ENCODE measurements at places on chromosomes 5 and 9. TPM values are rescaled to one million over a fixed set of nuclear protein-coding genes. Genes with fewer than 3 reads are reported as not detected.

- H3K27me3 ChIP-seq = no peaks in the 10 kb centered on the region
- no peak overlapping the region for H3K27ac ChIP-seq
- no peaks in the 10 kb centered on the region for H3K4me1 ChIP-seq
- no peaks in the 10 kb centered on the region for H3K36me3 ChIP-seq
Observed at GRCh38 chr9:93713716-93714115, 137.3 kb downstream of the PHF2 start.

GRCh38 chr5:68780299-68780955 is 313.4 kb upstream of the SLC30A5 start:
- H3K4me1 ChIP-seq = no peaks in the 10 kb centered on the region
- H3K27ac ChIP-seq = no peak overlapping the region

DNA sequence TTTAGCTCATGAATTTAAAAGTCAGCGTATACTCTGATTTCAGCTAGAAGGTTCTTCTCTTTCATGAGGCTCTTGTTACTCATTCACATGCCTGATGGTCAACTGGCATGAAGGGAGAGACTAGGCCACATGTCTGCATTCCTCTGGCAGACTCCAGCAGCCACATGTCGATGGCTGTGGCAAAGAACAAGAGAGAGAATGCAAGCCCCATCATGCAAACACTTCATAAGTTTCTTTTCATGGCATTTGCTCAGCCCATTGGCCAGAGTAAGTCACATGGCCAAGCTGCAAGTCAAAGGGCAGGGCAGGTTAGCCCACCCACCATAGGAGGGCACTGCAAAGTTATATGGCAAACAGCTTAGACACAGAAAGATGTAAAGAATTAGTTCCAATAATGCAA is 5.4 kb downstream of the KCNV2 start:
- H3K27ac ChIP-seq = no peak overlapping the region
- DNase-seq = peak; percentile 59
- H3K4me1 ChIP-seq = peaks cover under 1% of the 10 kb centered on the region
- no peak overlapping the region for H3K4me3 ChIP-seq

GRCh38 chr5:120199559-120199958 is 264.5 kb upstream of the PRR16 start:
- H3K4me3 ChIP-seq = no peak overlapping the region
- H3K27me3 ChIP-seq = no peaks in the 10 kb centered on the region
- H3K4me1 ChIP-seq = no peaks in the 10 kb centered on the region
- DNase-seq = no peak
- no peak overlapping the region for H3K27ac ChIP-seq
- H3K36me3 ChIP-seq = no peaks in the 10 kb centered on the region

DNA sequence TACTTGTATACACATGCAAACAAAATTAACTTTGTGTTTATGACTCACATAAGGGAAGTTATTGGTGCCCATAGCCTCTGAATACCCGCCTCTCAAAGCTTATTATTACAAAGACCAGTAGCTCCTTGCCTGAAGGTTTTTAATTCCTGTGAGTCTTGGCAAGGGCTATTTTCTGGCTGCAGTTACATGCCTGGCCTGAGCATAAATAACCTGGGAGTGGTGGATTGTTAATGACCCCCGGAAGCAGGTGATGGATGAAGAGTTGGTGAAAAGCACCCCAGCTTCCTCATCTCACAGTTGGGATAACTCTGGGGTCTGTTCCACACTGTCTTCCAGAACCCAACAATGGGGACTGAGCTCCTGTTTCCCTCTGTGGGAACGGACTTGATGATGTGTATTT is 594.5 kb downstream of the PDE4D start:
- H3K27me3 ChIP-seq = no peaks in the 10 kb centered on the region
- no peaks in the 10 kb centered on the region for H3K36me3 ChIP-seq
- no peak overlapping the region for H3K4me3 ChIP-seq
- no peaks in the 10 kb centered on the region for H3K4me1 ChIP-seq
- no peak for DNase-seq
- no peak overlapping the region for H3K27ac ChIP-seq

GRCh38 chr5:15821506-15821905 is 321.5 kb downstream of the FBXL7 start:
- H3K36me3 ChIP-seq = no peaks in the 10 kb centered on the region
- no peak overlapping the region for H3K27ac ChIP-seq
- DNase-seq = peak; percentile 65
- no peak overlapping the region for H3K4me3 ChIP-seq
- peaks cover 9% of the 10 kb centered on the region for H3K4me1 ChIP-seq

DNA sequence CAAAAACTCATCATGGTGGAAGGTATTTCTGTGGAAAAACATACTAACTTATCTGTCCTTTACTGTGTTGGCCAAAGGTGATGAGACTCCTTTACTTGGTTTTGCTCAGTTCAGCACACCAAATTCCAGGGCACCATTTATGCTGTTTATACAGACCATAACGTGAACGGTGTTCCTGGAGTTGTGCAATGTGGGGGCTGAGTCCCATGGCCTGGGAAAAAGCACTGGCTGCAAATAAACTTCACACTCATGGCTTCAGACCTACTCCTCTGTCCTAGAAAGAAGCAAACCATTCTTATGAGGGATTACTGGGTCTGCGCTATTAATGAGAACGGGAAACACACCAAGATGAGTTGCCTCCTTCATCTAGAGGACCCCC is 10.4 kb downstream of the FREM1 start:
- no peak overlapping the region for H3K4me3 ChIP-seq
- DNase-seq = no peak
- no peaks in the 10 kb centered on the region for H3K36me3 ChIP-seq
- no peaks in the 10 kb centered on the region for H3K4me1 ChIP-seq
- no peaks in the 10 kb centered on the region for H3K27me3 ChIP-seq

DNA sequence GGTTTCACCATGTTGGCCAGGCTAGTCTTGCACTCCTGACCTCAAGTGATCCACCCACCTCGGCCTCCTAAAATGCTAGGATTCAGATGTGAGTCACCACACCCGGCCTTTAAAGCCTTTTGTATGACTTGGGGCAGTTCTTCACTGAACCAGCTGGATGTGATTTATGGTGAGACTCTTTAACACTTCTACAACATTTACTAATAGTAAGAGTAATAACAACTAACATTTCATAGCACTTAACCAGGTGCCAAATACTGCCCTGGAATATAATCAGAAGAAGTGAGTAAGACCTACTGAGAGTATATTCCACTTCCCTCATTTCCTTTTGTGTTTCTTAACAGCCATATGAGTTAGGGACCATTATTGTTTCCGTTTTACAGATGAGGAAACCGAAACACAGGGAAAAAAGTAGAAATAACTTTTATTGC is 10.0 kb downstream of the ZSWIM6 start:
- peak; percentile 70 for DNase-seq
- H3K27me3 ChIP-seq = no peaks in the 10 kb centered on the region
- peaks cover 10% of the 10 kb centered on the region for H3K4me1 ChIP-seq
- no peak overlapping the region for H3K27ac ChIP-seq
- H3K4me3 ChIP-seq = no peak overlapping the region
- H3K36me3 ChIP-seq = no peaks in the 10 kb centered on the region

GRCh38 chr5:104345222-104346016 is 782.8 kb upstream of the NUDT12 start:
- H3K27me3 ChIP-seq = no peaks in the 10 kb centered on the region
- H3K27ac ChIP-seq = no peak overlapping the region
- DNase-seq = no peak
- no peaks in the 10 kb centered on the region for H3K4me1 ChIP-seq

DNA sequence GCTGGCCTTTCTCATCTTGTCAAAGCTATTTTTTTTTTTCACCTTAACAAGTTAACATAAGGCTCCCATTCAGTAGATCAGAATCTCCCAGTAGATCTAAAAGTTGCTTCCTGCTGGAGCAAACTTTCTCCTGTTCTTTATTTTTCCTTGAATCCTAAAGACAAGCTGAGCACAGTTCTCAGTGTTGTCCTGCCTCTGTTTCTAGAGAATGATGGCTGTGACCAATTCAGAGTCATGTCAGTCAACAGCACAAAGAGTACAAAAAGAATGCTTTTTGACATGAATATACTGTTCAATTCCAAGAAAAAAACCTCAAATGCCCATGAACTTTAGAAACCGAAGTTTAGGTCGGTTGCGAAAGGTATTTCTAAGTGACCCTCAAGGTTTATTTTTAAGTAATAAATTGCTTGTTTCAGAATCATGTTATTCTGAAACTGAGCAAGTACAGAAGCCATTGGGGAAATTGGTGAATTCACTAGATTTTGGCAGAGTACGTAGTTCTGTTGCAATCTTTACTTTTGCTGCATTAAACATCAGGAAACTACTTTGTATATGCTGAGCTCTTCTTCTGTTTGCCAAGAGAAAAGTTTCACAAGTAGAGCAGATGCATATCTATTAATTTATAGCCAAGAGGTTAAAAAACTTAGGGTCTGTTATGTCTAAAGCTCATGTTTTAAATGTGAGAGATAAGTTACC is 161.7 kb upstream of the RPS23 start:
- H3K4me1 ChIP-seq = 0 out of 2 replicates have a peak, but pooled peaks cover 2% of the 10 kb centered on the region
- H3K27ac ChIP-seq = no peak overlapping the region
- no peak overlapping the region for H3K4me3 ChIP-seq
- peaks cover 4% of the 10 kb centered on the region for H3K27me3 ChIP-seq

DNA sequence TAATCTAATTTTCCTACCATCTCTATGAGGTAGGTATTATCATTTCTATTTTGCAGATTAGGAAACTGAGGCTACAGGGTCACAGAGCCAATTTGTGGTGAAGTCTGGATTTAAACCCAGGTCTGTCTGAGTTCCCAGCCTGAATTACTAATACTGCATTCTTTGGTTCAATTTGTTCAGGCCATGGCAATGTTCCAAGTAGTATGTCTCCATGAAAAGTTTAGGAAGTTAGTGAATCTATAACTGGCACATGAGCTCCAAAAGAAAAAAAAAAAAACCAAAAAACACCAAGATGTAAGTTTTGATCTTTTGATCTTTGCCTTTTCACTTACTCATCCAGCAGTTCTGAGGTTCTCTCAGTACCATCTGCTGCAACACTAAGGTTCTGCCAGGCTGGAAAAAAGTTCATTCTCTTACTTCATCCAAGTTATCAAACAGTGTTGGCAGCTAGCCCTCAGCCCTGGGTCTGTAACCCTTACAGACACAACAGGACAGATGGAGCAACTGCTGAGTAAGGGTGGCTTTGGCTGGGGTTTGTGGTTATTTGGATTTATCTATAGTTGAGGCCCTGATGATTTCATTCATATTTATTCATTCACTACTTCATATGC is 4.4 kb upstream of the TMEM268 start:
- H3K4me3 ChIP-seq = no peak overlapping the region
- peak; percentile 78 for DNase-seq
- no peaks in the 10 kb centered on the region for H3K27me3 ChIP-seq
- no peak overlapping the region for H3K27ac ChIP-seq

- H3K27me3 ChIP-seq = no peaks in the 10 kb centered on the region
- no peak overlapping the region for H3K27ac ChIP-seq
- H3K4me1 ChIP-seq = no peaks in the 10 kb centered on the region
- no peak for DNase-seq
- H3K36me3 ChIP-seq = no peaks in the 10 kb centered on the region
Observed at GRCh38 chr9:31005086-31005665, 1379.3 kb upstream of the ACO1 start.

GRCh38 chr5:167720676-167721260 is 570.7 kb upstream of the WWC1 start:
- no peak overlapping the region for H3K4me3 ChIP-seq
- peaks cover 15% of the 10 kb centered on the region for H3K4me1 ChIP-seq
- no peak overlapping the region for H3K27ac ChIP-seq

GRCh38 chr5:16757989-16758501 is 141.2 kb upstream of the RETREG1 start:
- no peak for DNase-seq
- peaks cover 53% of the 10 kb centered on the region for H3K36me3 ChIP-seq
- no peaks in the 10 kb centered on the region for H3K27me3 ChIP-seq
- H3K27ac ChIP-seq = no peak overlapping the region

GRCh38 chr9:114606068-114606467 is 5.0 kb upstream of the TMEM268 start:
- no peak overlapping the region for H3K4me3 ChIP-seq
- no peak for DNase-seq
- no peaks in the 10 kb centered on the region for H3K36me3 ChIP-seq
- H3K27ac ChIP-seq = no peak overlapping the region

- no peaks in the 10 kb centered on the region for H3K27me3 ChIP-seq
- H3K36me3 ChIP-seq = peaks cover 1% of the 10 kb centered on the region
- H3K4me1 ChIP-seq = no peaks in the 10 kb centered on the region
Observed at GRCh38 chr5:75675783-75676182, 41.5 kb downstream of the POC5 start.

- H3K4me3 ChIP-seq = no peak overlapping the region
- H3K36me3 ChIP-seq = peaks cover 2% of the 10 kb centered on the region
- H3K27ac ChIP-seq = peak overlapping the region; percentile 13
- H3K4me1 ChIP-seq = peaks cover 10% of the 10 kb centered on the region
- DNase-seq = peak; percentile 61
Observed at GRCh38 chr9:77981332-77981731, 50.3 kb downstream of the GNAQ start.

- no peaks in the 10 kb centered on the region for H3K36me3 ChIP-seq
- H3K4me3 ChIP-seq = no peak overlapping the region
- DNase-seq = no peak
- no peak overlapping the region for H3K27ac ChIP-seq
- no peaks in the 10 kb centered on the region for H3K27me3 ChIP-seq
Observed at GRCh38 chr5:109170629-109171350, 239.0 kb downstream of the PJA2 start.

DNA sequence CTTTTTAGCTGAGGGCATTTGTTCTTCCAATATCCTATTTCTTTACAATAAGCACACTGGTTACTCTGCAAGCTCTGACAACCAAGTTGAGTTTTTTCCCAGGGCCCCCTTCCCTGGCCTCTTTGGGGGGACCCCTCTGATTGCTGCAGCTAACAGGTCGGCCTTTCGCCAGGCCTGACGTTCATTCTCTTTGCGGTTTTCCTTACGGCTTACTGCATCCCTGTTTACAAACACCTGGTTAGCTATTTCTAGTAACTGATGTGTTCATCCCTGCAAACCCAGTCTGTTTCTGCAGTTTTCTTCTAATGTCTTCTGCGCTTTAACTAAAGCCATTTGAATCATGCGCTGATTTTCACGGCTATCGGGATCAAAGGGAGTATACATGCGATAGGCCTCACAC is 37.5 kb upstream of the PPP1R26 start:
- no peak overlapping the region for H3K27ac ChIP-seq
- H3K4me3 ChIP-seq = no peak overlapping the region
- peak; percentile 16 for DNase-seq
- no peaks in the 10 kb centered on the region for H3K36me3 ChIP-seq
- H3K27me3 ChIP-seq = no peaks in the 10 kb centered on the region
- H3K4me1 ChIP-seq = no peaks in the 10 kb centered on the region

Gene THBS4
- total RNA-seq = 0.83 TPM

Gene OR1K1
- not detected for total RNA-seq

Gene COL27A1
- total RNA-seq = 2.2 TPM

Gene PCDHGC3
- total RNA-seq = 21.9 TPM

Gene ZDHHC11
- total RNA-seq = 0.36 TPM

Gene PTGES
- 2.8 TPM for total RNA-seq

Gene PCDHA6
- total RNA-seq = not detected

Gene MSX2
- total RNA-seq = 2.2 TPM

All from IMR-90 (cell line).